ENCODE measurements at places on chromosomes 2 and 18. TPM values are rescaled to one million over a fixed set of nuclear protein-coding genes. Genes with fewer than 3 reads are reported as not detected.

Gene RIT2
- not detected for total RNA-seq

Gene KCNE4
- total RNA-seq, result not detected

Gene HOXD13
- total RNA-seq, result not detected

Gene FMNL2
- 66.5 TPM for total RNA-seq

GRCh38 chr2:107407017-107407416, 419.7 kb upstream of the RGPD4 start:
- H3K27me3 ChIP-seq, result no peaks in the 10 kb centered on the region
- H3K27ac ChIP-seq, result no peak overlapping the region
- H3K4me3 ChIP-seq, result no peak overlapping the region
- no peak for DNase-seq
- H3K4me1 ChIP-seq, result no peaks in the 10 kb centered on the region

- H3K4me1 ChIP-seq, result no peaks in the 10 kb centered on the region
- no peaks in the 10 kb centered on the region for H3K27me3 ChIP-seq
- no peak for DNase-seq
These were observed 54.2 kb downstream of the CERS6 start for GRCh38 chr2:168510125-168510756.

Gene SERPINB2
- 0.11 TPM for total RNA-seq

Gene GDF7
- 10.2 TPM for total RNA-seq

DNA sequence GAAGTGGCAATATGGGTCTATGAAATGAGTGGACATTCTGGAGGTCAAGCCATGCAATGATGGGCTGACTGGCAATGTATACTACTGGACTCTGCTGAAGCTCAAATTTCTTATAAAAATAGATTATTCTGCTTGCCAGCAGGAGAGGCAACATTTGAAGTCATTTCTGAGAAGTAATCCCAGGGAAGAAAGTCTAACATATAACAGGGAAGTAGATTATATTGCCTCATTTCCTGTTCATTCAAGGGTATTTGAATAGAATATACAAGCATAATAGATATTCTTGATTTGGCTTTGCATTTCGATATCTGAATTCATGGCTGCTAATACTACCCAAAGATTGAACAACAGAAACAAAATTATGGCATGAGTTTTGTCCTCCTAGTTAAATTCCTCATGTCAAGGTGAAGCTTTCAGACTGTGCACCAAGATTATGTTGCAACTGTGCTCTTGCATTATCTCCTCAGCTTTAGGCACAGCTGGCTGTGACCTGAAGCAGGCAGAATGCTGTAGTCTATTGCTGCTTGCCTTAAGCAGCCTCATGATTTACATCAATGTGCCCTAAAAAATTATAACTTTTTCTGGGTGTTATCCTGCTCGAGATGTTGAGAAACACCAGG, 13.3 kb upstream of the TMX3 start:
- H3K27ac ChIP-seq, result no peak overlapping the region
- H3K4me1 ChIP-seq, result no peaks in the 10 kb centered on the region
- no peak for DNase-seq
- no peaks in the 10 kb centered on the region for H3K36me3 ChIP-seq

- no peaks in the 10 kb centered on the region for H3K27me3 ChIP-seq
- no peak overlapping the region for H3K4me3 ChIP-seq
- no peak overlapping the region for H3K27ac ChIP-seq
- no peaks in the 10 kb centered on the region for H3K4me1 ChIP-seq
- no peak for DNase-seq
- H3K36me3 ChIP-seq, result no peaks in the 10 kb centered on the region
These were observed 206.5 kb downstream of the CPS1 start for GRCh38 chr2:210762604-210763588.

DNA sequence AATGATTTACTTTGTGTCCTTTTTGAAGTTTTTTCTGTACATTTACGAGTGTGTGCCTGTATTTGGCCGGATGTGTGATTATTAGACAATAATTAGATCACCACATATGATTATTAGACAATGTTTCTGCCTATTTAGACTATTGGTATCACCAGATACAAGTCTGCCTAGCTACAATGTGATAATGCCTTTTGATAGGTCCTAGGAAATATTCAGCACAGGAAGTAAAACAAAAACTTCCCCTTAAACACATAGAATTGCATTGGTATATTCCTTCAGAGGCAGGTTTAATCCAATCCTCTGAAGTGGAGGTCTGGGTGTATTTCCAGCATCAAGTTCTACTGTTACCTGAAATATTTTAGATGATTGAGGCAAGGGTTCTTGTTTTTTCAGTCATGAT, 275.1 kb downstream of the TGIF1 start:
- H3K27ac ChIP-seq, result no peak overlapping the region
- DNase-seq, result no peak
- peaks cover 14% of the 10 kb centered on the region for H3K27me3 ChIP-seq
- H3K4me1 ChIP-seq, result peaks cover 51% of the 10 kb centered on the region

GRCh38 chr2:174826051-174826450, 61.8 kb upstream of the CHRNA1 start:
- no peak for DNase-seq
- H3K27ac ChIP-seq, result no peak overlapping the region
- no peaks in the 10 kb centered on the region for H3K36me3 ChIP-seq
- no peaks in the 10 kb centered on the region for H3K4me1 ChIP-seq

GRCh38 chr2:96097951-96098823, 18.2 kb downstream of the ADRA2B start:
- no peak overlapping the region for H3K27ac ChIP-seq
- H3K4me3 ChIP-seq, result no peak overlapping the region
- H3K27me3 ChIP-seq, result peaks cover 24% of the 10 kb centered on the region
- no peaks in the 10 kb centered on the region for H3K4me1 ChIP-seq
- DNase-seq, result no peak

Gene UGT1A3
- total RNA-seq, result 0.11 TPM

DNA sequence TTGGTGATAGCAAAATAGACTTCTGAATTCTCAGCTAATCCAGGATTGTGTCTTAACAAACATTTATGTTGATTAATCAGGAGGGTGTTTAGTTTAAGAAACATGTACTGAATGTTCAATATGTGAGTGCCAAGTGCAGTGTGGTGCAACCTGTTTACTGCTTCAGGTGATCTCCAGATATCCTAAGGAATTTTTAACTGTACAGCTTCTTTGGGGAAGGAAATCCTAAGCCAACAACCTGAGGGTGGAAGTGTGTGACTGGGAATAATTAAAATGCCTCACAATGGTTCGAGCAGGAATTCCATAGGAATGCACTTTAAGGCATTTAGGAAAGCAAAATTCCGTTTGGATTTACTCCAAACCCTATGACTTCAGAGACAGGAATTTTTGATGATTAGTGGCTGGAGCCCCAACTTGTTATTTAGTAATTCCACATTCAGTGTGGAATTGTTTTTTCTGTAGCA, 16.4 kb downstream of the CRIM1 start:
- peak overlapping the region; percentile 57 for H3K27ac ChIP-seq
- H3K36me3 ChIP-seq, result peaks cover 5% of the 10 kb centered on the region
- peak; percentile 73 for DNase-seq
- H3K4me1 ChIP-seq, result peaks cover 100% of the 10 kb centered on the region

GRCh38 chr2:192087398-192087958, 107.3 kb downstream of the TMEFF2 start:
- no peaks in the 10 kb centered on the region for H3K36me3 ChIP-seq
- no peaks in the 10 kb centered on the region for H3K27me3 ChIP-seq
- H3K27ac ChIP-seq, result no peak overlapping the region
- H3K4me1 ChIP-seq, result no peaks in the 10 kb centered on the region
- DNase-seq, result no peak

Gene RGPD3
- total RNA-seq, result 0.53 TPM

Gene MTHFD2
- 188 TPM for total RNA-seq

DNA sequence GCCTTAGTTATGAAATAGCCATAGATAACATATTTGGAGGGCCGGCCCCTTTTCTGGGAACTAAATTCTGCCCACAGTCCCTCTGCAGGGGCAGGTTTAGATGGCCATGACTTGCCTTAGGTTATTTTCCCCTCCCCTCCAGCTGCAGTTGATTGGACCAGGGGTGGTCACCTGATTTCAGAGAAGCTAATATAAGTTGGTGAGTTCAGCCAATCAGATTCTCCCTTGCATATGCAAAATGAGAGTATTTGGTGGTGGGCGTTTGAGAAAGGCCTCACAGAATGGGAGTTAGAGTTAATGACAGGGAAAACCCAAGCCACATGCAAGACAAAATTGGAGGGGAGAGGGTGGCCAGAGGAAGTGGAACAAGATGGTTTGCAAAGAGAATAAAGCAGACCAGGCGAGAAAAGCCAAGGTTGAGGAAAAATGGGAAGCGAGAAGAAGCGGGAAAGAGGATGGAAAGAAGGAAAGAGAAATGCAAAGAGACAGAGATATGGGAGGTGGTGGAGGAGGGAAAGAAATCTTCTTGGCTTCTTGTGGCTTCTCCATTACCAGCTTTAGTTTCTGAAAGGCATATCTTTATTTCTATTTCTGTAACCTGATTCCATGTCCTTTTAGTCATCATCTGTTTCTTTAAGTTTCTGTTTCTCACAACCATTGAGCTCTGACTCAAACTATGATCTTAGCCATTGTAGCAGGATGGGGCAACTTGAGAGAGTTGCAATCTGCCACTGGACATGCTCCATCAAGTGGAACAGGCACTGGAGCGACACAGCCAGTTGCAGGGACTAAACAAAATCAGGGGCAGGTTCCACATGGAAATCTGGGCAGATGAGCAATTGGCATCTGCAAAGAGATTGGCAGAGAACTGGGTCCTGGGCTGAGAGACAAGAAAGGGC, 108.1 kb upstream of the SIX3 start:
- no peak overlapping the region for H3K4me3 ChIP-seq
- H3K36me3 ChIP-seq, result no peaks in the 10 kb centered on the region
- H3K27me3 ChIP-seq, result no peaks in the 10 kb centered on the region
- H3K4me1 ChIP-seq, result no peaks in the 10 kb centered on the region

- no peaks in the 10 kb centered on the region for H3K27me3 ChIP-seq
- H3K4me1 ChIP-seq, result peaks cover 51% of the 10 kb centered on the region
- 0 out of 2 replicates have a peak, but pooled peaks cover 4% of the 10 kb centered on the region for H3K36me3 ChIP-seq
- H3K4me3 ChIP-seq, result no peak overlapping the region
These were observed 97.2 kb downstream of the PLEKHM3 start for GRCh38 chr2:207928079-207928478.

Gene CAPN14
- not detected for total RNA-seq

DNA sequence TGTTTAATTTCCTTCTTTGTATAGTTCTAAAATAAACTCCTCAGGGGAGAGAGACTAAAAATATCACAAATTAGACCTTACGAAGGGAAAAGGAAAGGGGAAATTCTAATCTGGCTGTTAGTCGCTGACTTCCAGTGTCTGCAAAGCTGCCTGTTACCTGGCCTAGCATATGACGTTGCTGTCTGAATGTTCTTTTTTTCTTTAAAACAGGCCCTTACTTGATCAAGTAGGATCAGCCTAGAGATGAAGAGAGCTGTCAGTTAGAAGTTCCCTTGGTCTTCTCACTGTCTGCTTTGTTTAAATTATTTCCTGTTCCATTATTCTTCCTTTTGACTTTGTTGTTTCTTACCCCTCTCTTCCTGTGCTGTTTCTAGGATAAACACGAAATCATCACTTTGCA, 11.2 kb downstream of the NCK2 start:
- no peaks in the 10 kb centered on the region for H3K27me3 ChIP-seq
- no peak for DNase-seq
- H3K27ac ChIP-seq, result no peak overlapping the region

- H3K4me3 ChIP-seq, result peak overlapping the region; percentile 98
- DNase-seq, result no peak
- H3K36me3 ChIP-seq, result no peaks in the 10 kb centered on the region
- H3K27ac ChIP-seq, result peak overlapping the region; percentile 94
These were observed 676 bp downstream of the ACTR2 start for GRCh38 chr2:65228263-65228750.

GRCh38 chr18:59159265-59159664, 19.6 kb downstream of the SEC11C start:
- no peak overlapping the region for H3K27ac ChIP-seq
- H3K4me1 ChIP-seq, result peaks cover 14% of the 10 kb centered on the region

GRCh38 chr2:82781176-82781915, 1677.7 kb downstream of the SUCLG1 start:
- no peaks in the 10 kb centered on the region for H3K4me1 ChIP-seq
- DNase-seq, result no peak
- H3K4me3 ChIP-seq, result no peak overlapping the region

DNA sequence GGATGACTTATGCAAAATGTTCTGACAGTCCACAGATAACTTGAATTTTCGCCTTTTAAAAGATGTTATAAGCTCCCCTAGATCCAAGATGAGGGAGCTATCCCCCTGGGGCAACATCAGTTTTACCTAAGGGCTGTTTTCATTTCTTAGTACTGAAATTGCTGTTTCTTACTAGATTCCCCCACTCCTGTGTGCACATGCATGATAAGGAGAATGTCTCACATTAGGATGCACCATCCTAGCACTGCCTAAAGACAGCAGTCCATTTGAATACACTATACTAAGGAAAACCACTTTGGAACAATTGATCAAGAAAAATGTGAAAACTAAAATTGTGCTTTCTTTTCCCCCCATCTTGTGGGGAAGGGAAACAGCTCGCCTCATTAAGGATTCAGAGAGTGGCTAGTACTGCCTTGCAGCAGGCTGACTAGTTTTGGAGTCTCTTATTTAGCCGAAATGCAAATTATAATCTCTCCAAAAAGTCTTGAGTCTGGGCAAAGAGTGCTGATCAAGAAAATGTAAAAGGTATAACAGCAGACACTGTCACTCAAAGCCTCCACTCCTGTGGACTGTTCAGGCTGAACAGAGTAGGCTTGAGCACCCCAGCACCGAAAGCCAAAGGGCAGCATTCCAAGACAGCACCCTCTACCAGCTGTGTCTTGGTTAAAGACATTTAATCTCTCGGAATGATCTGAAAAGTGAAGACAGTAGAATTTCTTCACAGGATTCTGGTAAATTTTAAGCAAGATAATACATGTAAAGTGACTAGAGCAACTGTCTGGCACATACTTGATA, 65.0 kb downstream of the ZNF385B start:
- no peaks in the 10 kb centered on the region for H3K36me3 ChIP-seq
- H3K4me1 ChIP-seq, result no peaks in the 10 kb centered on the region
- no peaks in the 10 kb centered on the region for H3K27me3 ChIP-seq
- no peak overlapping the region for H3K4me3 ChIP-seq
- no peak overlapping the region for H3K27ac ChIP-seq
- DNase-seq, result no peak

Gene PLCD4
- total RNA-seq, result not detected

Gene PREB
- total RNA-seq, result 112 TPM

DNA sequence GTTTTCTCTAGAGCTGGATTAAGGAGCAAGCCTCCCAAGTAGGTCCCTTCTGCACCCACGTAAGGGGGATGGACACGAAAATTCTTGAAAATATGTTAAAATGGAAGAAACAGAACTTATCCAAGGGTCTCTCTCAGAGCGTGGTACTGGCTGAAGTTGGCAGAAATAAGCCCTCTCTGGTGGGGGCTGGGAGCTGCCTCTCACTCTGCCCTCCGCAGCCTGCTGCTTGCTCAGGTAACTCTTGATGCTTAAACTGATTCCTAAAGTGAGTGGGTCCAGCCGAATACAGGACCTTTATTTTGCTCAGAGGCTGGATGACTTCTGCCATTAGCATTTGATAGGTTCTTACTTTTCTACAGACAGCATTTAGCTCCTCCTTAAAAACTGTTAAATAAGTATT, 78.1 kb downstream of the SPHKAP start:
- no peaks in the 10 kb centered on the region for H3K4me1 ChIP-seq
- no peak overlapping the region for H3K4me3 ChIP-seq
- no peaks in the 10 kb centered on the region for H3K36me3 ChIP-seq
- DNase-seq, result no peak
- no peak overlapping the region for H3K27ac ChIP-seq

Gene IHH
- total RNA-seq, result 0.15 TPM
